Peyer's patch (tissue), 4 donors: ENCODE measurements at places on chromosomes 2 and 18.

GRCh38 chr18:58231930-58232329 lies 187.9 kb downstream of the NEDD4L start:
- DNase-seq, result no peak

- DNase-seq, result no peak
Observed at GRCh38 chr2:219687272-219687671, 59.8 kb downstream of the SLC4A3 start.

DNA sequence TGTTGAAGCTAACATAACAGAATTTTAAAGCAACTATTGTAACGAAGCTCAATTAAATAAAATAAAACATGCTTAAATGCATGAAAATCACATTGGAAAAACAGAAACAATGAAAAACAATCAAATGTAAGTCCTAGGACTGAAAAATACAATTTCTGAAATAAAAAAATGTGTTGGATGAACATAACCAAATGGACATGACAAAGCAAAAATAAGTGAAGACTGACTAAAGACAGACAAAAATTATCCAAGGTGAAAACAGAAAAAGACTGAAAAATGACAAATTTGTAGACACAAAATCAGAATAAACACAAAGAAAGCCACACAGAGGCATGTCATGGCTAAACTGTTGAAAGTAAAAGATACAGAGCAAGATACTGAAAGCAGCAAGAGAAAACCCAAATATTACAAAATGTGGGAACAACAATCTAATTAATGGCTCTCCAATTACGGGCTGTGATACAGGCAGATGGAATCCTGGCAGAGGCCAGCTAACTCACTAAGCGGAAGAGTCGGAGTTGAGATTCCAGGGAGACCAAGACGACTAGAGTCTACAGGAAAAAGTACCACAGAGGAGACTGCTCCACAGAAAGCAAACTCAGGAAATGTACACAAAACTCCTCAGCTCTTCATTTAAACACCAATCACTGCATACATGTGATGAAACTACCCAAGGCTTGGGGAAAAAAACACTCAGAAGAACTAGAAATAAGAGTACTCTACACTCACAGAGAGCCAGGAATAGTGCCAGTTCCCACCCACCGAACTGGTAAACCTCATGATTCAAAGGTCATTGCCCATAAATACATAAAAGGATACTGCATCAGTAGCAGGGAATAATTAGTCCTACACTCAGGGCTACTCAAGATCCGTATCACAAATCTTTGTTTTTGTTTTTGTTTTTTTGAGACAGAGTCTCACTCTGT lies 83.6 kb downstream of the ATAD2B start:
- DNase-seq, result no peak

- DNase-seq, result no peak
Observed at GRCh38 chr2:240500561-240501423, 57.0 kb downstream of the ANKMY1 start.

DNA sequence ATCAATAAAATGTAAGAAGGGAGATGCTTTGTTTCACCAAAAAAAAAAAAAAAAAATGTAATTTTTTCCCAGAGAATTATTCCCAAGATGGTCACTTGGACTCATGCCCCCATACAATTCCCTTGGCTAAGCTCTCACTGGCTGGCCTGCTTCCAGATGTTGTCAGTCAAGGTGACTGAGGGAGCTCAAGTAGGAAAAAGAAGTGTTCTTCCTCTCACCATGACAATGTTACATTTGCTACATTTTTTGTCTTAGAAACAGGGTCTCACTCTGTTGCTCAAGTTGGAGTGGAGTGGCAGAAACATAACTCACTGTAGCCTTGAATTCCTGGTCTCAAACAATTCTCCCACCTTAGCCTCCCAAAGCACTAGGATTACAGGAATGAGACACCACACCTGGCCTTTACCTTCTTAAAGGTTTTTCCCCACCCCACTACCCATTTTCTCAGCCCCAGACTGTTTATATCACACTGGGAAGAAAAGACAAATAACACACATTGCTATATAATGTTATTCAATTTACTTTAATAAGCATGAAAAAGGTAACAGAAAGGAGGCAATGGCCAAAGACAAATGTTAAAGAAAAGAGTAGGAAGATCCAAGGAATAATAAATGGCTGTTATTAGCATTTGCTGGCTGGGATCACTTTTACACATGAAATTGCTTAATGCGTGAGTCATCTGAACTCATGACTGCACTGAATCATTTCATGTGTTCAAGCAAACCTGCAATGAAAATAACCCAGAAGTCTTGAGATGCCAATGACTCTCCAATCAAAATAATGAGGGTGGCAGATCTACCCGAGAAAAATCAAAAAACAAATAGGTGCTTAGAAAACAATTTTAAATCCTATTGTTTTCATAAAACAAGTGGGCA lies 45.2 kb downstream of the ACVR1 start:
- DNase-seq, result no peak

GRCh38 chr2:136422512-136422911 lies 304.6 kb upstream of the CXCR4 start:
- no peak for DNase-seq

GRCh38 chr2:200000444-200001163 lies 45.2 kb downstream of the MAIP1 start:
- DNase-seq, result no peak

GRCh38 chr2:127065940-127066318 lies 41.0 kb downstream of the BIN1 start:
- DNase-seq, result no peak

GRCh38 chr2:179253226-179253625 lies 11.4 kb downstream of the SESTD1 start:
- no peak for DNase-seq

DNA sequence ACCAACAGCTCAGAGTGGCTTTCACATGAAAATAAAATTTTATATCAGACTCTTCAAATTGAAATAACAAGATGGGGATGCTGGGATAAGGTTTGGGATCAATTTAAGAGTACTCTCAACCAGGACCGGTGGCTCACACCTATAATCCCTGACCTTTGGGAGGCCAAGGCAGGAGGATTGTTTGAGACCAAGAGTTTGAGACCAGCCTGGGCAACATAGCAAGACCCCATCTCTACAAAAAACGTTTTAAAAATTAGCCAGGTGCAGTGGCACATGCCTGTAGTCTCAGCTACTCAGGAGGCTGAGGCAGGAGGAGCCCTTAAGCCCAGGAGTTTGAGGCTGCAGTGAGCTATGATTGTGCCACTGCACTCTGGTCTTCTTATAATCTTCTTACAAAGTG lies 2.6 kb downstream of the LMAN2L start:
- no peak for DNase-seq

DNA sequence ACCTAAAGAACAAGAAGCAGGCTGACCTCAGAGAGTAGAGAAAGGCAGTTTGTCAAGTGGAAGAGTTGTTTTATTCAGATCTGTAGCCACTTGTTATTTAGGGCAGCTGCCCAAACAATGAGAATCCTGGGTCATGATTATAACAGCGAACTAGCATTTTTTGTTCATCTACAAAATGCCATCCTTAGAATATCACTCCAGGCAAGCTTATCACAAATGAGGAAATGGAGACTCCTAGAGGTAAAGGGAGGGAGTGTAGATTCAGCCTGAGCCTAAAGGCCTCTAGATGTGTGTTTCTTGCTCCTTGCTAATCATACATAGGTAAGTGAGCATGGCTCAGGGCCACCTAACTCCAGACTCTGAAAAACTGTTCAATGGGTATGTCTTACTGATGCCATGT lies 126.1 kb downstream of the HNMT start:
- DNase-seq, result no peak
